Pulmonary artery endothelial cell (primary cell): ENCODE measurements at places on chromosomes 11 and 22.
A peak's percentile ranks its signal among the peaks of the same experiment; 100 is the strongest.

DNA sequence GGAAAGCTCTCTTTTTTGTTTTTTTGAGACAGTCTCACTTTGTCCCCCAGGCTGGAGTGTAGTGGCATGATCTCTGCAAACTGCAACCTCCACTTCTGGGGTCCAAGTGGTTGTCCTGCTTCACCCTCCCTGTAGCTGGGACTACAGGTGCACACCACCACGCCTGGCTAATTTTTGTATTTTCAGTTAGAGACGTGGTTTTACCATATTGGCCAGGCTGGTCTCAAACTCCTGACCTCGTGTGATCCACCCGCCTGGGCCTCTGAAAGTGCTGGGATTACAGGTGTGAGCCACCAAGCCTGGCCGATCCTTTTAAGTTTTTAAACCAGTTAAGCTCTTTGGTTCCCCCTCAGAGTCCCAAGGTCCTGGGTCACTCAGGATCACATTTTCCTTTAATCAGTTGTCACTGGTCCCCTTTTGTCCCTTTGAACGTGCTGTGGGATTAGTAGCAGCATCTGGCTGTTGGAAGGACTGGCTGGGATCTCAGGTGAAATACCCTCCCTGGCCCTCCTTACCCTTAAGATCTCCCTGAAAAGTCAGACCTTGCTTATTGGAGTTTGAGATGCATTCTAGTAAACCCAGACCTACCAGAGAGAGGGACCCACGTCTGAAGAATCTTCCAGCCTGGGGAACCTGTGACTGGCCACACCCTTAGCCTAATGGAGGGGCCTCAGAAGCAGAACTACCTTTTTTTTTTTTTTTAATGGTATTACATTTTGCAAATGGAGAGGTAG is 8.1 kb downstream of the MALAT1 start:
- peak; percentile 50 for DNase-seq

DNA sequence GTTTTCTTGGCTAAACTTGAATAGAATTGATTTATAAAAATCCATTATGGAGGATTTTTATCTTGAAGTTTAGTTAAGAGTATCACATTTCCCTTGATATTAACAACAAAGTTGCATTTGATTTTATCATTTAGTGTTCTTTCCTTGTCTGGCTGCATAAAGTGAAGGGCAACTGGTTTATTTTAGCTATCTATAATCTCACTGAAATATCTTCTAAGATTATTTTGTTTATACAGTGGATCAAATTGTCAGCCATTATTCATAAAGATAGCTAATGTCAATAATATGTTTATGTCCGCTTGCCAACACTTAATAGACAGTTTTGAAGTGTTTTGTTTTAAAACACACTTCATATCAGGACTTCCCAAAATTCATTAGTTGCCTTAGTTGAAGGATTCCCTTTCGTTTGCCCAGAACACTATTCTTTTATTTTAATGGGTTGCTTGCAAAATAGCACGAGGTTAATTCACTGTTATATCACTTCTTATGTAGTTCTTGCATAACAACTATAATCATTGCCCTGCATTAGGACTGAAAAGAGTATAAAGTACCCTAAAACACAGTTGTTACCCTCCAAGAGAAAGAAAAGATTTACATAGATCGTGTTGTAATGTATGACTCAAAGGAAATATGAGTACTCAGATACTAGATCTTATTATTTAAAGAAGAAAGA is 73.0 kb downstream of the MSANTD4 start:
- no peak for DNase-seq

- no peak for DNase-seq
Observed at GRCh38 chr11:14186046-14186775, 172.8 kb downstream of the RRAS2 start.

DNA sequence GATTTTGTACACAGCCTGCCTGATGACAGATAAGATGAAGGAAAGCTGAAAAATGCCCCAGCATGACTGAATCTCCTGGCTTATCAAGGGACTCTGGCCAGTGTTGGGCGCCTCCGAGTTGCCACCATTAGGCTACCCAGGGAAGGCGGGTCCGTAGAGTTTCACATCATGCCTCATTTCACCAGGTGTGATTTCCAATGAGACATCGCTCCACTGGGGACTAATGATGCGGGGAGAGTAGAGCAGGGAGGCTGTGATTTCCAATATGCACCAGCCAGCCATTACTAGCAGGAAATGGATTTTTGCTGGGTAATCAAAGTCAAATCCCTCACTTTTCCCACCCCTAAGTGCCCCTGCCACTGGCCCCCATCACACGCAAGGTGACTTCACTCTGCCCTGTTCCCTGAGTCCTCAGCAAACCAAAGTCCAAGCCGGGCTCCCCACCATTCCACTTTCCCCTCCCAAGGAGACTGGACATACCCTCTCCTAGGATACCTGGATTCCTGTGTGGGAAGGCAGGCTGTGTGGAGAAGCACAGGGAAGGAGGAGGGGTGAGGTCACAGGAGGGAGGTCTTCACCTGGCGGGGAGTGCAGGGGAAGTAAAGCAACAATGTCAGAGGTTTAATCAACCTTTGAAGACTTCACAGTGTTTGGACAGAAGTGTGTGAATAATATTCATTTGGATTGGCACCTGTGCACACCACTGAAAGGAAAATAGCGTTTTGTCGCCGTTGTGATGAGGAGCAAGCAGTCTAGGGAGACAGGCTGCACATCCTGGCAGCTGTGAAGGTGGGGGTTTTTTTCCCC is 613.3 kb upstream of the CADM1 start:
- no peak for DNase-seq

GRCh38 chr11:131790586-131790985 is 420.2 kb downstream of the NTM start:
- no peak for DNase-seq

GRCh38 chr11:119175493-119176077 is 7.1 kb downstream of the NLRX1 start:
- DNase-seq: no peak

GRCh38 chr11:60158636-60159035 is 24.2 kb downstream of the MS4A6A start:
- no peak for DNase-seq

GRCh38 chr22:44489817-44490216 is 8.2 kb downstream of the RTL6 start:
- DNase-seq: no peak

DNA sequence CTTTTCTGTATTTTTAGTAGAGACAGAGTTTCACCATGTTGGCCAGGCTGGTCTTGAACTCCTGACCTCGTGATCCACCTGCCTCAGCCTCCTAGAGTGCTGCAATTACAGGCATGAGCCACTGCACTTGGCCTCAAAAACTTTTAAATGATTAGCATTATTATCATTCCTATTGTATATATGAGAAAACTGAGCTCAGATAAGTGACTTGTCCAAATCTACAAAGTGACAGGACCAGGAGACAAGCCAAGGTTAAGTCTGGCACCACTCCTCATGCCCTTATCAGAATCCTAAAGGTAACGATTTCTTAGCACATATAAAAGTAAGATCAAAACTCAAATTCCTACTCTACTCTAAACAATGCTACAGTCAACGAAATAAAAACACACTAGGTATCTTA is 32.2 kb upstream of the CHRNA10 start:
- DNase-seq: no peak

GRCh38 chr11:111452817-111453552 is 59.2 kb downstream of the BTG4 start:
- no peak for DNase-seq

DNA sequence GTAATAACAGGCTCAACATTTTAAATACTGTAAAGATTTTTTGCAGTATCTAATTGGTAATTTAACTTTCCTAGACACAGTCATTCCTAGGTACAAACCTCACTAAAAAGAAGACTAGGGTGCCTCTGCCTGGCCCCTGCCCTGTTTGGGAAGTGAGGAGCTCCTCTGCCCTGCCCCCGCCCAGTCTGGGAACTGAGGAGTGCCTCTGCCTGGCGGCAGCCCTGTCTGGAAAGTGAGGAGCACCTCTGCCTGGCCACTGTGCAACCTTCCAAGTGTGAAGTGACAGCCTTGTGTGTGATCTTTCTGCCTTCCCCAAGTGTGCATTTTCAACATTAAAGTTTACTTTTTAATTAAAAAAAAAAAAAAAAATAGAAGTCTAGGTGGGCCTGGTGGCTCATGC is 4.2 kb downstream of the CHORDC1 start:
- DNase-seq: no peak

GRCh38 chr11:66020618-66021357 is 5.5 kb downstream of the CATSPER1 start:
- peak; percentile 53 for DNase-seq

- DNase-seq: no peak
Observed at GRCh38 chr22:50206599-50206998, 5.8 kb downstream of the SELENOO start.

GRCh38 chr11:87432022-87432421 is 394.3 kb downstream of the TMEM135 start:
- no peak for DNase-seq
